ENCODE measurements at places on chromosomes 5 and 9. TPM values are rescaled to one million over a fixed set of nuclear protein-coding genes. Genes with fewer than 3 reads are reported as not detected.

Gene IL9
- total RNA-seq: not detected

Gene SPINK6
- total RNA-seq: not detected

Gene IL4
- total RNA-seq: not detected

Gene CAVIN4
- total RNA-seq: 1.0 TPM

Gene CREB3
- 69.6 TPM for total RNA-seq

DNA sequence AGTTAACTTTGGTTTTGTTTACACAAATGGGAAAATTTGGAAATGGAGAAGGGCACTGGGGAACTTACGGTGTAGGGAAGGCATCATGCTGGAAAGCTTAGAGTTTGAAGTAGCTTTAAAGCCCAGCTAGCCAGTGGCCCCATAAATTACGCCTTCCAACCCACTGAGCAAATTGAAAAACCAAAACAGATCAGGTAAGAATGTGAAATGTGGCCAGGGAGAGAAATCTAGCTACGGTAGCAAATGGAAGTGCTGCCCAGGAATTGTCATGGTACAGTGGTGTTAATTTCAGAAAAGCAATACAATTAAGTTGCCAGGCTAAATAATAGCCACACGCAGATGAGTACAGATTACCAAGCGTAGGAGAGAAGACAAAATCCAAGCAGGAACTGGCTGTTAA, 654.8 kb downstream of the PRELID2 start:
- DNase-seq: no peak

DNA sequence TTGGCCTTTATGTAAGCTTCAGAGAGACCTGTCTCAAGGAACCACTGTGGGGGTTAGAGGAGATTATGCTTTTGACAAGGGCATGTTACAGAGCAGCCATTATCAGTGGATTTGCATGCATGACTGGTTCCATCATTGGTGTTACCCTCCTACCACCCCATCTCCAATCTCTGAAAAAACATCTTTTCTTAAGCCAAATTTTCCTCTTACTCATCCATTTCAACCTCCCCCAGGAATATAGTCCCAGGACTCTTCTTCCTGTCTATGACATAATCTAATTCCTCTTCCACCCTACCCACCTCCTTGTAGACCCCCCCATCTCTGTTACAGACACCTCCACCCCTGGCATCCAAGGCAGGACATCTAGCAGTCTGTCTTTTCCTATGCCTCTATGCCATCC, 33.1 kb upstream of the ADRB2 start:
- DNase-seq: no peak

DNA sequence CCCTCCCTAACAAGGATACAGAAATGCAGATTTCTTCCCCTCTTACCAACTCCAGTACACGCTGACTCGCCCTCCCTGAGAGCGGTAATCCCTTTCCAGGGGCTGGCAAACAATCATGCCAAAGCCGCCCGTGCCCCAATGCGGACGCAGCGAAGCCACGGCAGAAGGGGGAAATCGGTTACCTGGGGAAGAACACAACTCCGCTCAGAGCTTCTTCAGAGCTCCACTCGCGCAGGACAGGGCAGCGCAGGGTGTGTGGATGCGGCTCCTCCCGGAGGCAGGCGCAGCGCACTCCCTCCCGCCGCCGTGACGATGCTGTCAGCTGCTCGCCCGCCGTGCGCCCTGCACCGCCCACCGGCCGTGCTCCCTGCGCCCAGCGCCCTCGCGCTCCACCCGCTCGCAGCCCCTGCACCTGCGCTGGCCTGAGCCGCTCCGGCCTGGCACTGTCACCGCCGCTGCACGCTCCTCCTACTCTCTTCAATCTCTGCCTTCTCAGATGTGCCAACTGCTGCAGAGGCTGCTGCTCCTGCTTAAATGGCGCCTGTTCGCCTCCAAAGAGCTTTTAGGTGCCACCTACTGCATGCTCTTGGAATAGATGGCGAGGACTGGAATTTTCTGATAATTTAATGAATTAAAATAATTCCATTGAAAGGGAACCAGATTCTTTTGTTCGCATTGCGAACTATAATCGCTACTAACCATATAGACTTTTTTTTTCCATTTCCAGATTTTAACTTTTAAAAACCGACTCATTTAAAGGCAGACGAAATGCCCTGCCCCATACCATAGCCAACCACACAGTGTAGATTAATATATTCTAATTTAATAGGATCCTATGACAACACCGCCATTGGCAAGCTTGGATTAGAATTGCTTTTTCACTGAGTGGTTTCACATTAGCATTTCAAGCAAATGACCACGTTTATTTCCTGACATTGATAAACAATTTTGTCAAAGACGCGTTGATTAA, at the start of gene DIRAS2:
DIRAS2 (minus strand) TSS at position 255 of the 970 bp plus-strand sequence. CDS start 28,997 bp downstream, outside the sequence.
- peak; percentile 84 for DNase-seq

- no peak for DNase-seq
These were observed 161.6 kb downstream of the COL23A1 start for GRCh38 chr5:178428341-178429155.

GRCh38 chr9:84293001-84293798, 47.4 kb downstream of the SLC28A3 start:
- no peak for DNase-seq

GRCh38 chr5:166772770-166773169, 1518.7 kb upstream of the WWC1 start:
- no peak for DNase-seq

DNA sequence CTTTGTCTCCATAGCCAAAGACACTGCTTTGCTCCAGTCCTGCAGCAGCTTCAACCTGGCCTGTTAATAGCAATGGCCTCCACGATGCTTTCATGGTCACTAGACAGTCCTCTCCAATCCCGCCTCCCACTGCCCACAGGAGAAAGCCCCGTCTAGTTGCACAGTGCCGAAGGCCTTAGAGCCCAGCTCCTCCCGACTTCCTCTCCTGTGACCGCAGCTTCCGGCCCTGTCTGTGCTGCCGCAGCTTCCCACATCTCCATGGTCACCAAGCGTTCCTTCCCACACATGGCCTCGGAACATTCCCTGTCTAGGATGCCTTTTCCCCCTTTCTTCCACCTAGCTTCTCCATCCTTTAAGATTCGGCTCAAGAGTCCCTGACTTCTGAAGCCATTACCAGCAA, 23.4 kb downstream of the PCA3 start:
- no peak for DNase-seq

DNA sequence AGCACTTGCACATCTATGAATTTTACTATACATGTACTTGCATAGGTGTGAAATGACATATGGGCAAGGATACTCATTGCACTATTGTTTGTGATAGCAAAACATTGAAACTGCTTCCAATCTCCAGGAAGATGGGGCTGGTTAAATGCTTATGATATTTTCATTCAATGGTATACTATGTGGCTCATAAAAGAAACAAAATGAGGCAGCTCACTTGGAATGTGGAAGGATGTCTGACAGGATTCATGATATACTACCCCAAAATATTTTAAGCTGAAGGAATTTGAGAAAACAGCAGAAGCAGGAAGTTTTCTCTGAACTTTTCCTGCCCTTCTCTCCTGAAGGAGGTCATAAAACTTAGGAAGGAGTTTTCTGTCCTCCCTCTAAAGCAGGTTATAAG, 99.6 kb upstream of the CAST start:
- DNase-seq: no peak

GRCh38 chr9:20376731-20377375, 245.4 kb downstream of the MLLT3 start:
- DNase-seq: no peak

GRCh38 chr5:124724357-124725039, 21.9 kb downstream of the ZNF608 start:
- no peak for DNase-seq

GRCh38 chr5:16721151-16722096, 104.6 kb upstream of the RETREG1 start:
- peak; percentile 58 for DNase-seq

GRCh38 chr5:61256474-61256873, 75.6 kb upstream of the ZSWIM6 start:
- DNase-seq: no peak

DNA sequence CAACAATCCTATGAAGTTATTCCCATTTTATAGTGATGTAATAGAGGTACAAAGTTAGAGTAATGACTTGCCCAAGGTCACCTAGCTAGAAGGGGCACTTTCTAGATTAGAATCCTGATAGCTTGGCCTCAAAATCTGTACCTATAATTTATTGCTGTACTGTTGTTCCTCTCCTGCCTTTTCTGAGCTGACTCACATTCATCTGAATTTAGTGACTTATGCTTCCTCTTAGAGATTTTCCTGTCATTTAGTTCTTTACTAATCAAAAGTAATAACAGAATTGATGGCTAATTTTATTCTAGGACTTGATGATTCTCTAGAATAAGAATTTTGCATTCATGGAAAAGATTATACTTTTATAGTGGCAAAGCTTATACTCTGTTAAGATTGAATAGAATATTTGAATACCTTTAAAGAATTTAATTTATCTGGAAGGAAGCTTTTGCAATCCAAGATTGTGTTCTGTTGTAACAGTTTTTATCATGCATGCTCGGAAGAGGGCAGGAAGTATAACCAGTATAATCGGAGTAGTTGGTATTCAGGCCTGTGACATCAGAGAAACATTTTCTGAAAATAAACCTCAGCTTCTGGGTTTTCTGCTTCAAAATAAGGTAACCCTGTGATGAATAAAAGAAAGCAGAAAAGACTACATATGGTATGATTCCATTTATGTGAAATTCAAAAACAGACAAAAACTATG, 21.3 kb downstream of the CYSTM1 start:
- DNase-seq: no peak
